Stimulated activated CD8-positive, alpha-beta memory T cell treated with anti-CD3 and anti-CD28 coated beads, Interleukin-7, amount 100 ng/mL, for 4 hours (primary cell): ENCODE measurements at places on chromosomes 7 and 10.

GRCh38 chr10:124294811-124295770 lies 123.6 kb downstream of the OAT start:
- no peak for DNase-seq

- DNase-seq = no peak
These were observed 29.6 kb downstream of the SLC16A12 start for GRCh38 chr10:89505640-89506275.

GRCh38 chr10:9682802-9683201 lies 1334.9 kb upstream of the CELF2 start:
- DNase-seq = no peak

- DNase-seq = no peak
These were observed 33.1 kb upstream of the ARMC3 start for GRCh38 chr10:22894714-22895113.

DNA sequence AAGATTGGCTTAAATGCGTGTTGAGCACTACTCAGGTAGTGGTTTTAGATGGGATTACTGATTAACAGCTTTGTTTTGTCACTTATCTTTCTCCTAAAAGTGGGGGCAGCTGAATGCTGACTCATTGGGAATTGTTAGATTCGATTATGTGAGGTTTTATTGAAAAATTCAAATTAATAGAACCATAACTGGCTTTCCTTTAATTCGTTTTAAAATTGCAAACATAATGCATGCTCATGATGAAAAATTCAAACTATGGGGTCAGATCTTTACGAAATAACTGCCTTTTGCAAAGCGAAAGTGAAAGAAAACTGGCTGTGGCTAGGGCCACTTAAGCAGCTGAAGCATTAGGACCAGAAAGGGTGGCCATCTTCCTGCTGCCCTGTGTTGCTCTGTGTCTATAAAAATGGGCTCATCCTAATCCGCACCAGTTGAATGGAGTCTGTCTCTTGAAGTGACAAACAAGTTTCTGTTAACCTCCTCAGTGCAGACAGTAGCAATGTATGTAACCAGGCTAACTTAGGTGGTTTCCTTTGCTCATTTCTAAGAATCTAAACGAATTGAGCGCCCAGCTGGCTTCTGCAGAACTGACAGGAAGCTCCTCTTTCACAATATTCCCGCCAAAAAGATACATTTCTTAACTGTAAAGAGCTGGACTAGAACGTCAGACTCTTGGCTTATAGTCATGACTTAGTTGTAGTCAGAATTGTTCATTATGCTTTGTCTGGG lies 27.8 kb downstream of the DENND10 start:
- DNase-seq = peak; percentile 6

- DNase-seq = no peak
These were observed 67.4 kb upstream of the RAB18 start for GRCh38 chr10:27436710-27437109.

DNA sequence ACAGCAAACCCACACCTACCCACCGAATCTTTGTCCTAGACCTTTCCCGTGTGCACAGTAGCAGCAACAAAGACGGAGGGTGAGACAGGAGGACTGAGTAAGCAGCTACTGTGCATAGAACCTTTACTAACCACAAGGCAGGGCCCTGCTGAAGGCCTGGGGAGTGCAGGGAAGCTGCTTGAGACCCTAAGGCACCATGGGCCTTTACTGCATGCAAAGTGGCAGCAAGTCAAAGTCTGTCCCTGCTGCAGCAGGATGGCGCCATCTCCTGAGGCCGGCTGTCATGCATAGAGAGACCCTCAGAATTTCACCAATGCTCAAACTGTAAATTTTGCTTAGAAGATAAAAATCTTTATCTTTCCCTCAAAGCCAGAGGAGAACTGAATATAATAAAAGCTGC lies 610.5 kb downstream of the ACTR3B start:
- DNase-seq = no peak

- DNase-seq = no peak
These were observed 19.1 kb downstream of the RNF133 start for GRCh38 chr7:122679813-122680212.

- no peak for DNase-seq
These were observed 19.5 kb downstream of the C10orf67 start for GRCh38 chr10:23325132-23325531.

DNA sequence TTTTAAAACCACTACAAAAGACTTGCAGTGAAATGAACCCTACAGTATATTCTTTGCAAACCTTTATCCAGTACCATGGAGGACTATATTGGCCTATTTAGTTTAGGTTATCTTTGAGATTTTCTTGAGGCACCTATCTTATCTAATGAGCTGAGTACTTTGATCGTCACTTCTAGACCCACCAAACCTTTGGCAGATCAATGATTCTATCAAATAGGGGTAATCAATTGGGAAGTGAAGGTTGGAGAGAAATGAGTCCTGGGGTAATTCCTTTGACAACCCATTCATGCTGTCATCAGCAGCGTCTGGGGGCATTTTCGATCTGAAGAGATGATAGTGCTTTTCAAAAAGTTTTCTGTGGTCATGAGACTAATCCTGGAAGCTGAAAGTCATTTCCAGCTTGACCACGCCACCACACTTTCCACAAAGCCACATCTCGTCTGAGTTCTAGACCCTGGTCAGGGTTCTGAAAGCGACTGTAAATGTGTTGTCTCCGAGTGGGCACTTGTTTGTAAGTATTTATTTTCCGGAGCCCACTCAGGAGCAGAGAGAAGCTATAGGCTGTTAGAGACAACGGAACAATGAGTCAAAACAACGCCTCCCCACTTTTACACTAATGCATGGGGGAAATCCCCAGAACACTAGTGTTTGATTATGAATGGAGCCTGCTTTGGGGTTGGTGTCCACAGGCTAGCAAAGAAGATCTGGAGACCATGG lies 4.8 kb downstream of the EGR2 start:
- peak; percentile 60 for DNase-seq

DNA sequence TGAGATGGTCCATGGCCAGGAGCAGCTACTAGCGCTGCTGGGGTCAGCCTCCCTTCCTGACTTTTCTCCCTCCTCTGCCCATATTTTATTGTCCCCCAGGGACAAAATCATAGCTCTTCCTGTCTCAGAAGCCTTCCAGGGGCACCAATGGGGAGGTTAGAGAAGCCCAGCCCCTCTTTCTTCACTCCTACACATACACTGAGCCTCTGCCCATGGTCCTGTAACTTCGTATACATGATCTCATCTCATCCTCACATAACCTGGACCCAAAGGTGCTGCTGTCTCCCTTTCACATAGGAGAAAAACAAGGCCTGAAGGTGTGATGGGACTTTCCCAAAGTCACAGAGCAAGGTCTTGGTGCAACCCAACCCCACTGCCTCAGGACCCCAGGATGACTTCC lies 2.5 kb downstream of the SRRM3 start:
- DNase-seq = no peak

GRCh38 chr7:25714013-25714412 lies 438.0 kb upstream of the NFE2L3 start:
- no peak for DNase-seq

GRCh38 chr10:106502641-106503040 lies 661.9 kb downstream of the SORCS1 start:
- DNase-seq = no peak

DNA sequence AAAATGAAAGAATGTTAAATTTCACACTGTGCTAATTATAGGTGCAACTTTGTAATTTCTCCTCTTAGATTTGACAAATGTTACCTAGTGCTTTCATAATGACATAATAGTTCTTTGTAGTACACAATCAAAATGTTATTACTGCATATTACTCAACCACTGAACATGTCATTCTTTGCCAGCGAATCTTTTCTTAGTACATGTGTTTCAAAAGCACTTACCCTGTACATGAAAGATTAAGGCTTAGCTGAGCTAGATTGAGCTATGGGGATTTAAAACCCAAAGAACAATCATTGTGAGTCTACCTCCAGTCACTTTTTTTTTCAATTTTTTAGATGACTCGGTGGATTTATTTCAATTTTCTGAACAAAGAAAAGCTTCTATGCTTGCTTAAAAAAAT lies 123.5 kb upstream of the FERD3L start:
- no peak for DNase-seq

- DNase-seq = no peak
These were observed 37.8 kb downstream of the PTPRN2 start for GRCh38 chr7:158549616-158550393.
